ENCODE measurements at places on chromosomes 11 and 22. TPM values are rescaled to one million over a fixed set of nuclear protein-coding genes. Genes with fewer than 3 reads are reported as not detected.
A peak's percentile ranks its signal among the peaks of the same experiment; 100 is the strongest.

DNA sequence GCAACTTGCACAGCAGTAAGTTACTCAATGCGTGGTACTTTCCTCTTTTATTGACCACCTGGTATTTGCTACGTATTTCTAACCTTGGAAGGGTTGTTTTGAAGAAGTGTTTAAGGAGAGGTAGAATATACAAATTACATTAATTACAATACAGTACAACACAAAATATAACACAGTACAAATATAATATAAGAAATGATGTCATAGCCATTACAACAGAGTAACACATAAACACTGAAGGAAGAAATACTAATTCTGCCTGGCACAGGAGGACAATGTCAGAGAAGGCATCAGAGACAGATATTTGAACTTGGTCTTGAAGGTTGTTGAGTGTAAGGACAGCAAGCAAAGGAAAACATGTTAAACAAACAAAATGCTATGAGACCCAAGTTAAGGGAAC lies 25.6 kb downstream of the PAK1 start:
- DNase-seq = no peak

GRCh38 chr22:25959818-25960774 lies 209.2 kb upstream of the SEZ6L start:
- no peak for DNase-seq

GRCh38 chr11:31921081-31921480 lies 110.0 kb upstream of the PAX6 start:
- DNase-seq = no peak

- DNase-seq = no peak
Observed at GRCh38 chr11:130480186-130480585, 31.7 kb downstream of the ADAMTS15 start.

- DNase-seq = no peak
Observed at GRCh38 chr11:134915212-134915611, 503.2 kb upstream of the B3GAT1 start.

DNA sequence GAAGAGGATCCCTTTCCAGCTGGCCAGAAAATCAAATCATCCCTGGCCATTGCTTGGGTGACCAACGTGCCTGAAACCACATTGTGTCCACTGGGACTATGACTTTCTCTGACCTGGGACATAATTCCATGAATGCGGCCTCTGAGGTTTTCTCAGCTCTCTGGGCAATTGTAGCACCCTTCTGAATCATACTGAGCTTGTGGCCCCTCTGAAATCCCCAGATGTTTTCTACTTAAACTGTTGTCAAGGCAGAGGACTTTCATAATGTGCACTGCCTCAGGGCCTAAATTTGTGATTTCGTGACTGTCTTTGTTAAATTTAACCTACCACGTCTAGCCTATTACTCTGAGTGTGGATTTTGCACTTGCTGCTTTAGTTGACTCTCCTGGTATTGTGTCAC lies 321.1 kb upstream of the PLET1 start:
- DNase-seq = no peak

DNA sequence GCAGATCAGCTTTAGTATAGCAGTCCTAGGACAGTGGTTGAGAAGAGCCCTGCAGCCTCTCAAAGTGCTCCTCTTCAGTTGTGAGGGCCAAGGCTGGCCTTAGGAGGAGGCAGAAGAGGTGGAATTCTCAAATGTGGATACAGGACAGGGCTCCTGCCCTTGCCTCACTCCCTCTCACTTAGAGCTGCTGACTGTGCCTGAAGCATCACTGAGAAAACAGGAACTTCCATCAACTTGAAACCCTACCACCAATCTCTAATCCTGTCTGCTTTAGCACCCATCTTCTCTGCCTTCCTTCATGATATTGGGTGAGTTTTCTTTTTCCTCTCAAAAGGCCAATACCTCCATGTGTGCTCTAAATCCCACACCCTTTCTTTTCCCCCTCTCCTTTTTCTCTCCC lies 14.4 kb upstream of the UCP3 start:
- DNase-seq = no peak

- DNase-seq = no peak
Observed at GRCh38 chr11:132118661-132119060, 748.2 kb downstream of the NTM start.

DNA sequence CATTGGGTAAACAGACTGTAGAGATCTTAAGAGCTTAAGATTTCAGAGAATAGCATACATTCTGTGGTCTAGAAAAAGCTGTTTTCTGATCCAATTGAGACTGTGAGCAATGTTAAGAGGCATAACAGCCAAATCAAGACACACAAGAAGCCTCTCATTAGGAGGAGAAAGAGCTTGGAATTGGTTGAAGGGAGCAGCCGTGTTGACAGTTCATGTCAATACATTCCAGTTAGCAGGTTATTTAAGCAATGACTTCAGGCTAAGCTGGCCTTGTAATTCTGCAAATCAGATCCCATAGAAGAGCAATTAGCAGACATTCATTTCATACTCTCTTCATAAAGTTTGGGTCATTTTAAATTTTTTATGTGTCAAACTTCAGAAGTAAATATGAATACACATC lies 50.9 kb downstream of the ETS1 start:
- no peak for DNase-seq

DNA sequence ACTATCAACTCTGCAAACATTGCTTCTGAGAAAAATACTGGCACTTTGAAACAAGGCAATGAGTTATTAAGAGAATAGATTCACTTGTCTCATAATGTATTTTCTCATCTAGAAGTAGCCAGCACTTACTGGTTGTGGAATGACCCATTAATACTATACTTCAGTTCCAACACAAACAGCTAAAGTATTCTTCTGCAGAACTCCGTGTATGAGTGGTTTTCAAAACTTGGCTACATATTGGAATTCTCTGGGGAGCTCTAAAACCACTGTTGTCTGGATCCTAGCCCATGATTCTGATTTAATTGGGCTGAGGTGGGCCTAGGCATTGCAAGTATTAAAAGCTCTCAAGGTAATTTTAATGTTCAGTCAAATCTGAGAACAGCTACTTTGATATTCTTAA lies 1416.4 kb upstream of the RAG2 start:
- DNase-seq = no peak

GRCh38 chr11:65181569-65182257 lies at the start of gene CAPN1:
CAPN1 (plus strand) TSS chr11:65181928; CDS start chr11:65182702, 774 bp downstream.
- peak; percentile 47 for DNase-seq

Gene MPZL3
- 23.0 TPM for total RNA-seq

Gene SYT8
- 63.3 TPM for total RNA-seq

Gene CHRM1
- total RNA-seq = 0.30 TPM
